Stomach (tissue), 19 donors: ENCODE measurements at places on chromosomes 2 and 18. TPM values are rescaled to one million over a fixed set of nuclear protein-coding genes. Genes with fewer than 3 reads are reported as not detected.

DNA sequence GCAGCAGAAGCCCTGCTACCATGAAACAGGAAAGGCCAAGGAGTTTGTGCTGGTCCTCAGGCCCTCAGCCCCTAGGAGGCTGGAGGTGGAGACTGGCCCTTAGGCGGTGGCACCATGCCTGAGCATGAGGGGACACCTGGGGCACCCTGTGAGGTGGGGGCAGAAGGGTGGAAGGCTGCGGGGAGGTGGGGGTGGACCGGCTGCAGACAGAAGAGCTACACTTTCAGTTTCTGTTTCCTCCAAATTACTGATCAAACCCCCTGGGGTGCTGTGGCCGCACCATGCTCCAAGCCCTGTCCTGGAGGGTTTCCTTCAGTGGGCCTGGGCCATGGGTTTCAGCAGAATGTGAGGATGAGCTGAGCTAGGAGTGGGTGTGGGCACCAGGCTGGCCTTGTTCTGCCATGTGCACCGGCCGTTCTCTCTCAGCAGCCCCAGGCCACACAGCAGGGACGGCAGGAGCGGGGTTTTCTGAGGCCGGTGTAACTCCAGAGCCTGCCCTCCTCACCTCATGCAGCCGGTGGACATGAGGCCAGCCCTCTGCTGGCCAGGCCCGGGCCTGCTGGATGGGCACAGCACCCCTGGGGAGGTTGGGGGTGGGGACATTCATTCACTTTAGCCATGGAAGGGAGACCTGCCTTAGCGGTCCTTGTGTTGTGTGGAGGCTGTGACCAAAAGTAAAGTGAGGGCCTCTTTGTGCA lies 51.5 kb downstream of the PLEKHB2 start:
- DNase-seq, result no peak

GRCh38 chr2:238523158-238524110 lies 96.7 kb downstream of the ASB1 start:
- DNase-seq, result no peak

- no peak for DNase-seq
Measured at GRCh38 chr2:45731141-45731540, 79.7 kb downstream of the PRKCE start.

DNA sequence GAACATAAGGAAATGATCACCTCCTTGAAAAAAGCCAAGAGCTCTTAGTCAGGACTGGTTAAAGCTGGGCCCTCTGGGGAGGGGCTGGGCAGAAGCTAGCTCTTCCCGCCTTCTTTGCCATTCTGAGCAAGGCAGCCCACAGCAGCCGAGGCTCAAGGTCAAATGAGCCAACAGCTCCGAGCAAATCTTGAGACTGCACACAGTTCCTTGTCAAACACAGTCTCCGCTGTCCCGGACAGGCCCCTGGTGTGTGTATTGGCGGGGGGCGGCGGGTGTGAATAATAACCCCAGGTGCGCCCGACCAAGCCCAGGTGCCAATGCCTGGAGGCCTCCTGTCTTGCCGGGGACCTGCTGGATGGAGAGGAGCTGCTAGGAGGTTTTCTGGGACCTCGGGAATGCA lies 46.4 kb upstream of the ACAA2 start:
- peak; percentile 59 for DNase-seq

- DNase-seq, result no peak
Measured at GRCh38 chr18:9931678-9932077, 17.9 kb downstream of the VAPA start.

DNA sequence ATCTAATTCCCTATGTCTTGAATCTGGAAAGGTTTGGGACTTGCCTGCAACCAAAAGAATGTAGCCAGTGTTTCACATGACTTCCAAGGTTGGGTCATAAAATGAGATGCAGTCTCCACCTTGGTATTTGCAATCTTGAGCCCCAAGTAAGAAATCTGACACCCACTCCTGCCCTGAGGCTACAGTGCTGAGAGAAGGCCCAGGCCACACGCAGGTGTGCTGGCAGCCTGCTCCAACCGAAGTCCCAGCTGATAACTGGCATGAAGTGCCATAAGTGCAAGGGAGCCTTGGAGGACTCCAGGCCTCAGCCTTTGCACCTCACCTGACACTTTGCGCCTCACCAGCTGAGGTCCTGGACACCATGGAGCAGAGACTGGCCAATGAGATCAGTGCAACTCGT lies 182.7 kb downstream of the ANAPC1 start:
- DNase-seq, result no peak

- DNase-seq, result peak; percentile 26
Measured at GRCh38 chr18:57466745-57467409, 31.7 kb downstream of the ONECUT2 start.

GRCh38 chr2:7119132-7119835 lies 202.1 kb downstream of the RNF144A start:
- DNase-seq, result peak; percentile 78

DNA sequence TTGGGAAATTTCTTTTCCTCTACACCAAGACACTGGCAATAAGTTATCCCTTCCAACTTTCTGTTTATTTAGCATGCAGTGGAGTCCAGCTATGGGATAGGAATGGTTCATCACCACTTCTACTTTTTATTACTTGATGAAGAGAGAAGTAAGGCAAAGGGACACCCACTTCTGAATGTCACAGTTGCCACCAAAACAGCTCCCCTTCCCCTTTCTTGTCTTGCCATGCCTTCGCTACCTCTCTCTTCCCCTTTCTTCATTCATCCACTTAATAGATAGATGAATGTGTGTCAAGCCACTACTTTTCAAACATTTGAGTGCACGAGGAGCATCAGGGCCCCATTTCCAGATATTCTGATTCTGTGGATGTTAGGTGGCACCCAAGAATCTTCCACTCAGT lies 59.6 kb downstream of the KCTD18 start:
- DNase-seq, result no peak

DNA sequence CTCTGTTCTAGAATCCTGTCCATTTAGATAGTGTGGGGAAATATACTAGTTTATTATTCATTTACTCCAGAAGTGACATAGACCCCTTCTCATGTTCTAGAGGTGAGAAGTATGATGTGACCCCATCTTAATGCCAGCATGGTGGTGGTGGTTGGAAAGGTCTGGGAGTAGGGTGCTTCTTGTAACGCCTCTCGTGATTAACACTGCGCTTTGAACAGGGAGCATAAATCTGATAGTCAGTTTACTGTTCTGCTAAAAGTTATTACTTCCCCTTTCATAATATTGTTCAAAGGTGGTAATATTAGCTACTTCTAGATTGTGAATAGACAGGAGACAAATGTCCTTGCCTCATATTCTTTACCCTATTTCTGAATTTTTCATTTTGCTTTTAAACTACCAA lies 35.6 kb downstream of the EHBP1 start:
- DNase-seq, result no peak

ZSWIM2 gene
- not detected for total RNA-seq

DNA sequence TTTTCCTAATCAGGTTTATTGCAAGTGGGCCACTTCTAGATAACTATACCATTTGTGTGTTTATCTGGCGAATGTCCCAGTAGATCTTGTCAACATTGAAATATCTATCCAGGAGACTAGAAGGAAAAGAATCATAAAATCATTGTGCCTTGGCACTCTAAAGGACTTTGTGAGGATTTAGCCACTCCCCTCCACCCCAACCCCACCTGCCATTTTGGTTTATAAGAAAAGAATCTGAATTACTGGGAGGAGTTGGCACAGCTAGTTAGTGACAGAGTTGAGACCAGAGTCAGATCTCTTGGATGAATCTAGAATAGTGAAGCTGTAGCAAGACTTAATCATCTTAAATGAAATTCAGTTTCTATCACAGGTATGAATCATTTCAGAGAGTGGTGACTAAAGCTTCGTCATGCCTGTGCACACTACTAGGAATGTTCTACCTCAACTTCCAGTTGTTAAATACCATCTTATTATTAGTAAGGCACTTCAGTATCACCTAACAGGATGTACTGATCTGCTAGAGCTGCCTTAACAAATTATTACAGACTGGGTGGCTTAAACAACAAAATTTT lies 212.7 kb upstream of the SLC14A2 start:
- DNase-seq, result no peak

GRCh38 chr2:239379641-239380170 lies 21.1 kb downstream of the HDAC4 start:
- DNase-seq, result no peak

DSG2 gene
- total RNA-seq, result 18.1 TPM

DNA sequence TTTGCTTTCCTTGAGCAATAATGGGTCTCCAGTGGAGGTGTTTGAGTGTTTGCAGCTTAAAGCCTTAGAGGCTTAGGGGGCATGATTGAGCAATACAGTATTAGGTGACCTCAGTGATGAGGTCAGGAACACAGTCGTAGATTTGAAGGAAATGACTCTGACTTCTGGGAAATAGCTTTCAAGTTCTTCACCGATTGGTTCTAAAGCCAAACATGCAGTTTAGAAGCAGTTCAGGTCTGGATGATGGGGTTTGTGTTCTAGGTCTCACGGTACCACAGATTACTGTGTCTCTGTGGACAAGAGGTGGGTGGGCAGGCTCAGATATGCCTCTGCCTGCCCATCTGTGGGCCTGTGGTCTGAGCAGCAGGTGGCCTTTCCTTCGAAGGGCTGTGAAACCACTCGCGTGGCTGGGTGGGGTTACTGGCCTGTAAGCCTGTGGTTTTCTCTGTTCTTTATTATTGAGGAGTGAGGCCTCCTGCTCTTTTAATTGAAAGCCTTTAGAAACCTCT lies 7.8 kb downstream of the MTHFD2 start:
- DNase-seq, result peak; percentile 22

DNA sequence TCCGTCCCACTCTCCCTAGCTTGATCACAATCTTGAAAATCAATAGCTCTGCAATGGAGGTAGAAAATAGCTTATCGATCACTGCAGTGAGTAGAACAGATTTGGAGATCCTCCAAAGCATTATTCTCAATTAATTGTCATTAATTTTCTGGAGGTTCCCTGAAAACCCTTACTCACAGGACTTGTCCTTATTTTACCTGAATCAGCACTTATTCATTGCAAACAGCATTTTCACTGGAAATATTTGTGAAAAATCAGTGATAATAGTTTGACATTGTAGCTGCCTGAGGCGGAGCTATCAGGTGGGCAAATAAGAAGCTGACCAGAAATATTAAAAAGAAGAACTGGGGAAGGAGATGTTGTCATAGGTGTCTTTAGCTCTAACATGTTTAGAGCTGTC lies 294.6 kb upstream of the ZSWIM2 start:
- no peak for DNase-seq

DNA sequence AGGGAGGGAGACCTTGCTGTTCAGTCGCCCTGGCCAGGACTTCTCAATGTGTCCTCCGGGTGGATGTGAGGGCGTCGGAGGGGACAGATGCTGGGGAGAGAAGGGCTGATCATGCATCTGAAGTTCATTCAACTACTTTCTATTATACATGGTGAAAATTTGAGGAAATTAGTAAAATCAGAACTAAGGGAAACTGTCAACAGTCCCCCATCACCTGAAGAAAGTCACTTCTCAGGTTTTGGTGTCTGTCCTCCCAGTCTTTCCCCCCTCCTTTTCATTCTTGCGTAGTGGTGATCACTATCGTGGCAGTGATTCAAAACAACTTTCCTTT lies 17.4 kb upstream of the ACKR3 start:
- DNase-seq, result no peak

FEV gene
- 1.3 TPM for total RNA-seq

KCNG2 gene
- not detected for total RNA-seq

GRCh38 chr2:55810622-55811020 lies 113.0 kb downstream of the EFEMP1 start:
- DNase-seq, result no peak

HRH4 gene
- 0.37 TPM for total RNA-seq

DNA sequence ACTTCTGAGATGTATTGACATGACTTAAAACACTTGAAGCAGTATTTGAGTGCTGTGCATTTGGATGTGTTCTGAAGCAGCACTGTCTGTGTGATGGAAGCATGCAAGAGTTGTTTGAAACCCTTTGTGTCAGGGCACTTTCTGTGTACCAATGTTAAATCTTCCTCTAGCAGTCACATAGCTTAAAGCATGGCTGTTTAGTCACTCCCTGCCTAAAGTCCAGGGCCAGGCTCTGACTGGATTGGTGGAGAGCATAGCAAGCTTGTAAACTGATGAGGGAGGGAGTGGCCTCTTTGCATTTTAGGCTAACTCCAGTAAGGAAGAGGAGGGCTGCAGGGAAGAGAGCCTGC lies 73.5 kb downstream of the MYO1B start:
- DNase-seq, result peak; percentile 76

RAB6C gene
- total RNA-seq, result not detected

GRCh38 chr18:41767960-41768359 lies 187.1 kb upstream of the PIK3C3 start:
- no peak for DNase-seq

SCRN3 gene
- 20.3 TPM for total RNA-seq

ERBB4 gene
- total RNA-seq, result 0.55 TPM

LIPG gene
- total RNA-seq, result 3.5 TPM

UGT1A8 gene
- not detected for total RNA-seq
